ENCODE measurements at places on chromosomes 6 and 20.

GRCh38 chr6:168082860-168083513, 4.0 kb upstream of the FRMD1 start:
- DNase-seq, result no peak

DNA sequence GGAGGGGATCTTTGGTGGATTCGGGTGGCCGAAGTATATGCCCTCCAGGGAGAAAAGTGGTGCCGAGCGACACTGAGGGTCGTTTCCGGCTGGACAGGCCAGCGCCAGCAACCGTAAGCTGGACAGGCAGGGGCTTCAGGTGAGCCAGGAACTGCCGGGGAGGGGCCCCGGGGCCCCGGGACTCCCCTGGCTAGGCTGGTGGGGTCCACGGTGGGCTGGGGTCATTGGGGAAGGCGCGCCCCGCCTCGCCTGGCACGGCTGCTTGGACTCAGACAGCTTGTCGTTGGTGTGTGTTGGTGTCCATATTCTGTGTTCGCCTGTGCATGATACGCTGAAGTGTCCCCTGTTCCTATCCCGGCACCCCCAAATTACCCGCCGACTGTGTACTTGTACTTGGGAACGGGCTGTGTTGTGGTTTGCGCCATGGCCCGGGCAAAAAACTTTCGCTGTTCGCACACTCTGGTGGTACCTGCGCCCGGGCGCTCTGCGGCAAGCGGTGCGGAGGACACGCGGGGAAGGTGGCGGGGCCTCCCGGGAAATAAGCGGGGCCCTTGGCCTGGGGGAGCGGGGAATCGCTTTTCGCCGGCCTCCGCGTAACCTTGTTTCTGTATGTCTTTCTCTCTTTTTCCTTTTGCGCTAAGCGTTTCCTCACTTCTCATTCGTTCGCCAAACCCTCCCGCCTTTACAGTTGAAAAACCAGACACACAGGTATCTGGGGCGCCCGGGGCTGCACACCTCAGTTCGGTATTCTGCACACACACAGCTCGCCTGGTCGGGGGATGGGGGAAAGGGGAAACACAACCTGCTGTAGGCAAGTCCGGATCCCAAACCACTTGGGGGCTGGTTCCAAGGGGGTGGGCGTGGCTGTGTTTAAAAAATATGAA, 3.2 kb downstream of the GNAS start:
- no peak for DNase-seq

DNA sequence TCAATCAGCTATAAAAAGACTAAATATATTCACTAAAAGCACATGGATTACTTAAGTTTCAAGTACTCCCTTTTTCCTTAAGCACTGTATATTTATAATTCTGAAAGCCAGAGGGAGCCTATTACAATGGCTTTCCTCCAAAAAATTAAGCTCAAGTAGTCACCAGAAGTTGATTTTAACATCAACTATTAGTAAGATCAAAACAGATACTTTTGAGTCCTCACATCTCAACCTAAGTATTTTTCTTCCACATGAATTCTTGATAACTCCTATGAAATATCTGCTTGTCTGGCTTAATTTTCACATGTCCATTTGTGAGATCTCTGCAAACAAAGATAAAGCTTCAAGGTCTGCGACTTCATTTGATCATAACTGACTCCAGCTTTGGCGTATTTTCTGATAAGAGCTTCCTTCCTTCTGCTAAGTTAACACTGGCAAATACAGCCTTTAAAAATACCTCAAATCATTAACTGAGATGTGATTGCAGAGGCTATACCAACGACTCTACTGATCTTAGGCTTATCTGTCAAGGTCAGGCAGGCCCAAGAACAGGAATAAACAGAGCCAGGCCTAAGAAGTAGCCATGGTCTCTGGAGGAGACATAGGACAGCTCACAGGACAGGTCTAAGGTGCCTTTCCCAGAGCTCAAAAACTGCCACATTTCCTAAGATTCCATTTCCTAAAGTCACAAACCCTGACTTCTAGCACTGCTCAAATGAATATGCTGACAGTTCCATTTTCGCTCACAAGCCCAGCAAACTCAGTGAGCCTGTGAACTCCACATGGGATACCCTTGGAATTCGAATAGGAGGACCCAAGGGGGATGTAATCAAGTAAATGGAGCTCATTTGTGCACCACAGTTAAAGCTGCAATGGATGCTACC, 10.0 kb downstream of the SNX5 start:
- peak; percentile 95 for DNase-seq

DNA sequence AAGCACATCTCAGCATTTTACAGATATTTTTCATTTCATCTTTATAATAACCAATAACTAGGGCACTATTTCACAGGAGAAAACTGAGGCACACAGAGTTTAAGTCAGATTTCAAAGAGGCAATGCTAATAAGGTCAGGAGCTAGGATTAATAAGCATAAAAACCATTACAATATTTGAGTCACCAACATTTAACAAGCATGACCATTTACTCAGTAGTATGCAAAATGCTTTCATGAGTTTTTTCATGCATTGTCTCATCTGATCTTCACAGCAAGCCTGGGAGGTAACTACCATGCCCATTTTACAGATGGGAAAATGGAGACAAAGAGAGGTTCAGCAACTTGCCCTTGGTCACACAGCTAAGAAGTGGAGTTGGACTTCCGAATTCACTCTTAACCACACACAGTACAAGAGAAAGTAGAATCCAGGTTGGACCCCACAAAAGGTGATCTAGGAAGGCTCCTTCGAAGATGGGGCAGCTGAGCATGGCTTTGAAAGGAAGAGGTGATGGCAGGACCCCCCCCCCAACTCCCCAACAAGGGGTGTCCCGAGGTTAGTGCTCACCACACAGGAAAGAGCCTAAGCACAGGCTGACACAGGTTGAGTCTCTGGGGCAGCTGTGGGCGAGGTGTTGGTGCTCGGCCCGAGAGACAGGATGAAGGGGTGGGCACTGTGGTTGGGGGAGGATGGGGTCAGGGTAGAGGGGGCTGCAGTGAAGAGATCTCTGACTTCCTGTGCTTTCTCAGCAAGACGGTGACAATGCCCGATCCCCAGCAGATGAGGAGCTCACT, 108.8 kb downstream of the PREX1 start:
- no peak for DNase-seq

- no peak for DNase-seq
Measured at GRCh38 chr6:129903082-129903481, 42.0 kb upstream of the TMEM244 start.

DNA sequence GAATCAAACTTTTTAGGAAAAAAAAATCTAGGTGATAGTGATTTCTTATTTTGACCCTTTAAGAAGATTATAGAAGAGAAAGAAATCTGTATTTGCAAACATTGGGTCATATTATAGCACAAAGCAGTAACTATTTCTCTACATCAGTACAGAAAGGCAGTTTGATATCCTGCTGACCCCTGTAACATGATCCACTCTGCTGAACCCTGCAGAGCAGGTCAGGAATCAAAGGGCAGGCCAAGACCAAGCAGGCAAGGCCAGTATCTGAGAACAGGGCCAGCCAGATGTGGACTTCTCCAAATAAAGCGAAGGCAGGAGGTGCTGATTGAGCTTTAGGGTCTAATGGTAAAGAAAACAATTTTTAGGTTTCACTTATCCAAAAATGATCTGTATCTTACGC, 239.4 kb downstream of the PTPRK start:
- DNase-seq, result no peak

DNA sequence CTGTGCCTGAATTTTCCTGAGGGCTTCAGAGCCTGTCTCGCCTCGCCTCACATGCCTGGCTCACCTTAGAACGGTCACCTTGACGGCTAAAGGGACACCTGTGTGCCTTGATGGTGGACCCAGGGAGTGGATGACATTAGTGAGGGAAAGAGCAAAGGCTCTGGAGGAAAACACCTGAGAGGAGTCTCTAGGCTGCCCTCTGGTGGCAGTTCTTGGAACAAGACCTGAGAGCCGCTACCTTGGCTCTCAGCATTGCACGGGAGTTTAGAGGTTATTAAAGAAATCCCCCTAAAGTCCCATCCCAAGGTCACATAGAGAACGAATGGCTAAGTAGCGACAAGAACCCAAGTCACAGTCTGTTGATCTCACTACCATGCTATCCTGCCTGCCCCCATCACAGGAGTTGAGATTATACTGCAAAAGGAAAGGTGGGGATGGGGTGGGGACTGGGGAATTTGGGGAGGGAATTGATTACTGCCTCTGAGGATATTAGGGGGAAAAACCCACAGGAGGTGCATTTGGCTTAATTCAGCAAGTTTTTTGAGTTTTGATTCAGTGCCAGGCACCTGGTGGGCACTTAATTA, 7.9 kb upstream of the CDSN start:
- DNase-seq, result peak; percentile 60

- DNase-seq, result no peak
Measured at GRCh38 chr20:59074456-59074855, 31.9 kb upstream of the PRELID3B start.

GRCh38 chr6:14660806-14661579, 543.4 kb downstream of the CD83 start:
- DNase-seq, result no peak

- no peak for DNase-seq
Measured at GRCh38 chr6:42331019-42331418, 113.4 kb upstream of the MRPS10 start.

DNA sequence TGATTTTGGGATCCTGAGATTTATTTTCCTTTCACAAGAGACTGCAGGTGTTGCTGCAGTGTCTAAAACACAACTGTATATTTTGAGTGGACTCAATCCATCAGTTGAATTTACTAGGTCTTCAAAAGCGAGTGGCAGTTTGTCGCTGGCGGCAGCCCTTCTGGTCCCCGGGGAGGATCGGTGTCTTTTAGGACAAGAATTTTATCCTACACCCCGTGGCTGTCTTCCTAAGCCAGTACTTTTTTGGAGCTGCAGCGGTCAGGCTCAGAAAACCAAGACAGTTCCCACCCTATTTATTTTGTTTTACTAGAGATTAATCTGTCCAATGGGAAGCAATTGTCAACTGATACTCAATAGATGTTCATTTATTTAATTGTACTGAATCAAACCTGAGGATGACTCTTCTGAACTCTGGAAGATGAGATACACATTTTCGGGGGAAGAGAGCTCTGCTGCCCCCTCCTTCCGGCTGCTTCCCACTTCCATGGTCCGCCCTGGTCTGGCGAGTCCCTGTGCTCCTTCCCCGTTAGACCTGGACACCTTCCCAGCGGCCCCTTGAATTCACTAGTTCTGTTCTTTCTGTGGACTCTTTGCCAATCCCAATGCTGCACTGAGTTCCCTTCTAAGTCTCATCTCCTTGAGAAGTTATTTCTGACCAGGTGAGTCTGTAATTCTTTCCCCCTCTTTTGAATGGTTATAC, 90.6 kb downstream of the ERMARD start:
- DNase-seq, result no peak

Measured in hematopoietic multipotent progenitor cell treated with erythropoietin and hydrocortisone succinate and interleukin-3 and kit ligand, for 8 days (in vitro differentiated cells).